ENCODE measurements at places on chromosomes 11 and 22.
A peak's percentile ranks its signal among the peaks of the same experiment; 100 is the strongest.

- H3K4me1 ChIP-seq: peaks cover 27% of the 10 kb centered on the region
- H3K36me3 ChIP-seq: no peaks in the 10 kb centered on the region
- DNase-seq: peak; percentile 73
- peak overlapping the region; percentile 89 for H3K27ac ChIP-seq
- peak overlapping the region; percentile 44 for H3K4me3 ChIP-seq
- no peaks in the 10 kb centered on the region for H3K27me3 ChIP-seq
Observed at GRCh38 chr11:86117001-86117711, 48.3 kb upstream of the PICALM start.

DNA sequence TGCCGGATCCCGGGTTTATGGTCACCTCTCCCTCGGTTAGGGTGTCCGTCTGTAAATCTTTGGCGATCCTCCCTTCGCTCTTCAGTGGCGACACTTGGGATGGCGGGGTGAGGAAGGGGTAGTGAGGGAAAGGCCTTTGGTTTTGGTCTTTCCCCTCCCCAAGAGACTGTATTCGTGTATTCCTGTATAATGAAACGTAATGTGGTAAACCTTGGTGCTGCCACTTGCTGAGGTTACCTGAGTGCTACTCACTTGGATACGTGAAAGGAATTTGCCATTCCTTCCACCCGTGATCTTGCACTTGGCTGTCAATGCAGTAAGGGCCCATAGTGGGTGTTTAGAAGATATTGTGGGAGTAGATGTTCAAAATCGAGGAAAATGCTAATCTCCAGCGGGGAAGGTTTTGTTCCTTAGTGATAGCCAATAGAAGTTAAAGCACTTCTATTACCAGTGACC lies 578 bp upstream of the NUP160 start:
- no peaks in the 10 kb centered on the region for H3K27me3 ChIP-seq
- no peak for DNase-seq

- H3K27me3 ChIP-seq: no peaks in the 10 kb centered on the region
- H3K27ac ChIP-seq: peak overlapping the region; percentile 64
- no peak for DNase-seq
- peak overlapping the region; percentile 81 for H3K4me3 ChIP-seq
- H3K36me3 ChIP-seq: no peaks in the 10 kb centered on the region
- H3K4me1 ChIP-seq: peaks cover 36% of the 10 kb centered on the region
Observed at GRCh38 chr11:75814363-75814676, 690 bp upstream of the UVRAG start.

GRCh38 chr11:77144857-77145428 lies 16.9 kb downstream of the MYO7A start:
- no peak overlapping the region for H3K4me3 ChIP-seq
- no peaks in the 10 kb centered on the region for H3K36me3 ChIP-seq
- no peak for DNase-seq
- no peaks in the 10 kb centered on the region for H3K27me3 ChIP-seq
- no peak overlapping the region for H3K27ac ChIP-seq

- peak within 1 kb of the TSS; percentile 72 for H3K4me3 ChIP-seq
- H3K27ac ChIP-seq: peak within 1 kb of the TSS; percentile 59
- no peaks in the 10 kb centered on the region for H3K36me3 ChIP-seq
- no peaks in the 10 kb centered on the region for H3K27me3 ChIP-seq
- H3K4me1 ChIP-seq: peaks cover 23% of the 10 kb centered on the region
Observed at GRCh38 chr22:35648066-35649025, at the start of gene APOL6. Gene APOL6, plus strand, starts transcription at chr22:35648446. Its CDS starts 7,980 bp downstream, at chr22:35656426.

DNA sequence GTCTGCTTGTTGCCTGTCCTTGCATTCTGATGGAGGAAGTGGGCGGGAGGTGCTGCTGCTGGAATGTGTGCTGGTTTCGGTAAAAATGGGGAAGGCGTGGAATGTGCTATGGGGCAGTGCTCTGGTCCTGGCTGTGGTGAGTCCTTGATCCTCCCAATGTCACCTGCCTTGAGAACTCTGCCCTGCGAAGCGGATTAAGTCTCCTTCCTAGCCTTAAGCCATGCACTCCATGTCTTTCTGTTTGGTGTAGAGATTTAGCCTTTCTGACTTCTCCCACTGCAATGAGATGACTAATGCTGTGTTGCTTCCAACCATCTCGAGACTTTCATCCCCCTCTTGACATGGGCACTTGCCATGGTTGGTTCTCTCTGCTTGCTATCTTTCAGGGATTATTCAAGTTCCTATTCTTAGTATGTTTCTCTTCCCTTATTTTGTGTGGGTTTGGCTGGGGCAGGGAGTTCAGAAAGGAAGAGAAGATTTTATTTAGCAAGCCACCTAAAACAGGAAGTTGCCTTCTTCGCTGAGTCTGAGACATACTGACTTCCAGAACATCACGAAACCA lies 687.9 kb downstream of the NTM start:
- H3K4me3 ChIP-seq: no peak overlapping the region
- no peak overlapping the region for H3K27ac ChIP-seq
- peaks cover 14% of the 10 kb centered on the region for H3K4me1 ChIP-seq
- no peaks in the 10 kb centered on the region for H3K27me3 ChIP-seq
- no peak for DNase-seq

GRCh38 chr22:49210606-49211005 lies 617.1 kb downstream of the BRD1 start:
- H3K27me3 ChIP-seq: no peaks in the 10 kb centered on the region
- H3K4me3 ChIP-seq: no peak overlapping the region
- no peak for DNase-seq
- H3K4me1 ChIP-seq: no peaks in the 10 kb centered on the region
- H3K36me3 ChIP-seq: no peaks in the 10 kb centered on the region

DNA sequence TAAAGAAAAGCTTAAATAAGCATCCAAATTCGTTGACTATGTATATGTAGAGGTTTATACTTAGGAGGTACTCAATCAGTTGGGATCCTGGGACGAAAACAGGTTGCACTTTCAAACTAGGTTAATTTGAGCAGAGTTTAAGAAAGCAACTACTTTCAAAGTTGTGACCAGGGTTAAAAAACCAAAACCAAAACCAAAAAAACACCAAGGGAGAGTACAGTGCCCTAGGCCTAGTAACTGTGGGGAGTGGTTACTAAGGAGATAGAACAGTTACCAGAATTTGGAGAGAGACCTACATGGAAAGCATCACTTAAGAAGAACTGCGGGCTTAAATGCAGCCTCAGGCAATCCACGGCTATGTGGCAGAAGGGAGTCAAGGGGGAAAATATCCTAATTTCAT lies 148.3 kb downstream of the JRKL start:
- no peak overlapping the region for H3K4me3 ChIP-seq
- H3K36me3 ChIP-seq: no peaks in the 10 kb centered on the region
- no peak overlapping the region for H3K27ac ChIP-seq
- peaks cover 24% of the 10 kb centered on the region for H3K27me3 ChIP-seq
- H3K4me1 ChIP-seq: no peaks in the 10 kb centered on the region

DNA sequence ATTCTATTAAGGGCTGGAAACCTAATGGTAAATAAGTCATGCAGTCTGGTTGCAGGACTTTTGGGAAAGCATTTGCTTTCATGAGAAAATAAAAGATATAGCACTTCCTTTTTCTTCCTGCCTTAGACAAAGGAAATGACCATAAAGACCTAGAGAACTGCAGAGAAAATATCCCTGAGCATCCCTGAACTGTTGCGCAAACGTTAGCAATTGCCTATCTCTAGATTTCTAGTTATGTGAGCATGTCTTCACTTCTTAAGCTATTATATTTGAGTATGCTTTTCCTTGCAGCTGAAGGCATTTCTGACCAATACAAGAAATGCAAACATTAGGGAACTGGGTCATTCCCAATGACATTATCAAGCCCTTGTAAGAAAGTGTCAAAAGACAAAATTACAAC lies 110.6 kb downstream of the KIF18A start:
- no peak overlapping the region for H3K4me3 ChIP-seq
- H3K36me3 ChIP-seq: peaks cover 15% of the 10 kb centered on the region

DNA sequence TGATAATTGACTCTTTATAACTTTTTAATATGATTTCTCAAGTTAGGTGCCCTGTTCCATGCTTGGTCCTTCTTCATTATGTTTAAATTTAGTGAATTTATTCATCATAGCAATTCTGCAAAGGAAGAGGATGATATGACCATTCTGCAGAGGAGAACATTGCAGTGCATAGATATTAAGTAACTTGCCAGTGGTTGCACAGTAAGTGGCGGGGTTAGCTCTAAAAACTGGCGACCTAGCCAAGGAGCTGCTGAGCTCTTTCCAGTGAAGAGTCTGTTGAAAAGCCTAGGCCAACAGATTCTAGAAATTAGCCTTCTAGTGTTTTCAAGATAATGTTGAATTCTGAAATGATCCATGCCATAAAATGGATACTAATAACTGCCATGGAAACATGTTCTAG lies 4.6 kb downstream of the EWSR1 start:
- H3K4me1 ChIP-seq: peaks cover 17% of the 10 kb centered on the region
- H3K27ac ChIP-seq: no peak overlapping the region
- DNase-seq: no peak
- H3K27me3 ChIP-seq: no peaks in the 10 kb centered on the region
- peaks cover 70% of the 10 kb centered on the region for H3K36me3 ChIP-seq

DNA sequence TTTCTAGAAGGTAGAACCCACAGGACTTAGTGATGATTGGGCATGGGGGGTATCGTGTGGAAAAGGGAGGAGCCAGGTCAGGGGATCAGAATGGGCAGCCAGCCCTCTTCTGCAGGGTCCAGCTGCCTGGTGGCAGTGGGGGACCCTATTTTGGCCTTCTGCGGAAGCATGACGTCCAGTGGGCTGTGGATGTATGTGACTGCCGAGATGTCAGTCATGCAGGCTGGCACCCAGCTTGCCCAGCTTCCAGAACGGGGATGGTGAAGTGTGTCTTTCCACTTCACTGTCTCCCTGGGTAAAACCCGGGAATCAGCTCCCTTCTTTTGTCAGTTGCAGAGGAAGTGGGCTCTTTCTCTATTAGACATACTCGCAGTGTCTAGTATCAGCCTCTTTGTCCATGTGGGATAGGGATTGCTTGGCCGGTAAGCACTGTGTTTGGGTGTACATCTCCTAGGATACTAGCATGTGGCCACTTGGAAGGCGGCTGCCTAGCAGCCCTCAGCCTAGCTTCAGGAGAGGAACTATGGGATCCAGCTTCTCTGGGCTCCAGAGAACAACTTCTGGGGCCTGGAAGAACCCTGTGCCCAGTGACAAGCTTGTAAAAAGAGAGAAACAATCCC lies 51.4 kb downstream of the GRIK4 start:
- H3K36me3 ChIP-seq: no peaks in the 10 kb centered on the region
- no peak for DNase-seq
- H3K4me1 ChIP-seq: peaks cover 14% of the 10 kb centered on the region
- H3K27me3 ChIP-seq: peaks cover 35% of the 10 kb centered on the region

DNA sequence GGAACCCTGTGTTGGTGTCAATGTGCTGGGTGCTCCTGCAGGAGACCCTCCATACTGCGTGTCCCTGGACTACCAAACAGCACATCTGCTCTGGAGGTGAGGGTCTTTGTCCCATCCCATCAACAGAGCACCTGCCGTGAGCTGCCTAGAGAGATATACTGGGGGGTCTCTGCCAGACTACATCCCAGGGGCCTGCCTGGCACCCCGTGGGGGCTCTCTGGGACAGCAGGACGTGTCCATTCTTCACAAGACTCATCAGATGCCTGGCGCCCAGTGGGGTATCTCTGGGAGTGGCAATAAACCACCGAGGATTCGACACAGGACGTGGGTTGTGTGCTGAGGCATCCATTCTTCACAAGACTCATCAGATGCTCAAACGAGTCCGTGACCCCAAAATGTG lies 42.7 kb downstream of the SHANK2 start:
- H3K27ac ChIP-seq: no peak overlapping the region
- no peaks in the 10 kb centered on the region for H3K4me1 ChIP-seq
- H3K4me3 ChIP-seq: no peak overlapping the region
- no peaks in the 10 kb centered on the region for H3K36me3 ChIP-seq
- DNase-seq: no peak

GRCh38 chr22:20130319-20130718 lies 1.3 kb upstream of the ZDHHC8 start:
- no peak overlapping the region for H3K4me3 ChIP-seq
- H3K4me1 ChIP-seq: peaks cover 7% of the 10 kb centered on the region
- DNase-seq: peak; percentile 23
- H3K36me3 ChIP-seq: no peaks in the 10 kb centered on the region

DNA sequence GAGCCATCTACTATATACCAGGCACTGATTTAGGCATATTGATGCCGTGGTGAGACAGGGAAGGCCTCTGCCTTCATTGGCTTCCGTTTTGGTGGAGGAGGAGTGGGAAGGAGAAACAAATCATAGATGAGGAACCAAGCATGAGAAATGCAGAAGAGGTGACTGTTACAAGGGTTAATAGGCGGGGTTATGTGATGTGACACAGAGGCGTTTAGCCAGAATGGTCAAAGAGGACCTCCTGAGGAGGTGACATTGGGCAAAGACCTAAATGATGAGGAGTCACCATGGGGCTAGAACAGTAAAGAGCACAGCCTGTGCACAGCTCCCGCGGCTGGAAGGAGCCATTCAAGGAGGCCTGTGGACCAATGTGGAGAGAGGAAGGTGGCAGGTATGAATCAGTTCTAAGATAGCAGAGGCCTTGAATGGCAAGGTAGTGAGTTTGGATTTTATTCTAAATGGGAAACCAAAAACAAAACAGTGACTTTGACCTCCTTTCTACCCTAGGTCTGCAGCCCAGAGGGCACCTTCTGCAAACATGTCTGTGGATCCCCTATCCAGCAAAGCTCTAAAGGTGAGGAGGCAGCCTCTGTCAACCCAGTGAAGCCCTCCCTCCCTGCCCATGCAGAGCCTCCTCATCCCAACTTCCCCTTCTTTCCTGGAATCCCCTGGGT lies 11.7 kb downstream of the MAFF start:
- H3K4me3 ChIP-seq: no peak overlapping the region
- DNase-seq: no peak
- peaks cover 9% of the 10 kb centered on the region for H3K4me1 ChIP-seq
- H3K27me3 ChIP-seq: no peaks in the 10 kb centered on the region
- no peak overlapping the region for H3K27ac ChIP-seq

GRCh38 chr22:45261407-45262088 lies 20.9 kb upstream of the KIAA0930 start:
- DNase-seq: no peak
- no peak overlapping the region for H3K27ac ChIP-seq
- H3K36me3 ChIP-seq: no peaks in the 10 kb centered on the region
- H3K4me3 ChIP-seq: no peak overlapping the region
- H3K27me3 ChIP-seq: no peaks in the 10 kb centered on the region
- no peaks in the 10 kb centered on the region for H3K4me1 ChIP-seq

DNA sequence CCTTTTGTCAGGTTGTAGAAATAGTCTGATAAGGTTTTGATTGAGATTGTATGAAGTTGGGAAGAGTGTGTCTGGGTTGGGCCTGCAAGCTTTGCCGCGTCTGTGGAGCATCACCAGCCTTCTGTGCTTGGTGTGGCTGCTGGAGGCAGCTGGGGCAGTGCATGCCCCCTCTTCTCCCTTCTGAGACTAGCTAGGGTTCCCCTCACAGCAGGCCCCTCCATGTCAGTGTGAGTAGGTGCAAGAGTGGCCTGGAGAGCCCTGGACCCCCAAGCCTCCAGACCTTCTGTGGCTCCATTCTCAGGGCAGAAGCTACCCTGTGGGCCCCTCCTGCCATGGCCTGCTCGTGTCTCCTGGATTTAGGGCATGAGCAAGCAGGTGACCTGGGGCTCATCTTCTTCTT lies 914.2 kb downstream of the TBC1D22A start:
- DNase-seq: no peak
- no peaks in the 10 kb centered on the region for H3K4me1 ChIP-seq
- H3K36me3 ChIP-seq: no peaks in the 10 kb centered on the region
- H3K4me3 ChIP-seq: no peak overlapping the region
- H3K27ac ChIP-seq: no peak overlapping the region
- no peaks in the 10 kb centered on the region for H3K27me3 ChIP-seq

Data from PC-3 (cell line).